Left colon (tissue), 2 donors: ENCODE measurements at places on chromosomes 13 and 19. TPM values are rescaled to one million over a fixed set of nuclear protein-coding genes. Genes with fewer than 3 reads are reported as not detected.

ZNF486 gene
- 4.6 TPM for total RNA-seq

PCSK4 gene
- total RNA-seq = 4.6 TPM

ATXN8OS gene
- total RNA-seq = not detected

CYP4F12 gene
- total RNA-seq = 93.3 TPM

DNA sequence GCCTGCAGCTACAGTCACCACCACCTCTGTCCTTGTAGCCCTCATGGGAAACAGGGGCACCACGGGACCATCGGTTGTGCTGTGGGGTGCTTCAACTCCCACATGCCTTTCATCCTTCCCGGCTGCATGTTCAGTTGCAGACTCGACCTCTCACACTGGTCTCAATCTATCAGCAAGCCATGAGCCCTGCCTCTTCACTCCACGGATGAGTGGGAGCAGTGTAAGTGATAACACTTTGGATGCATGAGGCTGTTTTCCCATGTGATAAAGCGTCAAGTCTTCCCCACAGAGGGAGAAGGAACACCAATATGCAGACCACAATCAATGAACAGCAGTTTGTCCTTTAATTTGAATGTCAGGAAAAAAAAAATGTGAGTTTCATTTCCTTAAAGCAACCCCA is 12.2 kb downstream of the SERP2 start:
- no peak for DNase-seq

- no peak for DNase-seq
Measured at GRCh38 chr13:24664726-24665409, 15.3 kb upstream of the ATP12A start.

- no peak for DNase-seq
Measured at GRCh38 chr13:31442571-31442970, 242.8 kb downstream of the B3GLCT start.

- no peak for DNase-seq
Measured at GRCh38 chr19:34431681-34432402, 3.7 kb downstream of the UBA2 start.

GRCh38 chr13:112057736-112058518 is 9.0 kb upstream of the SOX1 start:
- DNase-seq = no peak

DNA sequence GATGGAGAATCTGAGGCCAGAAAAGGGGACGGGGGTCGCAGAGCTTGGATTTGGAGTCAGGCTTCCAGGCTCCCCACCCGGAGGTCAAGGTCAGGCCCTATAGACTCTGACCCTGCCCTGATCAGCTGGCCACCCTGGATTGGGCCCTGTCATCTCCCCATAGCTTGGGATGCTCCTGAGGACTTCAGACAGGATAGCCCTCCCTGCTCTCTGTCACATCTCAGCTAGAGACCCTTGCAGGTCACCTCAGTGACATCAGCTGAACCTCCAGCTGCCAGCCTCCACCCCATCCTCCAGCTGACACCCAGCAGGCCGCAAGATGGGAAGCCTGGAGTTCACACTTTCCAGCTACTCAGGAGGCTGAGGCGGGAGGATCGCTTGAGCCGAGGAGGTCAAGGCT is 2.8 kb upstream of the TPM4 start:
- peak; percentile 23 for DNase-seq
